ENCODE measurements at places on chromosomes 2 and 18. TPM values are rescaled to one million over a fixed set of nuclear protein-coding genes. Genes with fewer than 3 reads are reported as not detected.

HTRA2 gene
- 24.1 TPM for total RNA-seq

LAMA3 gene
- total RNA-seq, result 0.33 TPM

DNAJC5G gene
- total RNA-seq, result 0.44 TPM

CIB4 gene
- not detected for total RNA-seq

ZSWIM2 gene
- not detected for total RNA-seq

AQP4 gene
- 0.42 TPM for total RNA-seq

GRCh38 chr2:33068261-33068660, 121.5 kb downstream of the LTBP1 start:
- H3K4me1 ChIP-seq, result no peaks in the 10 kb centered on the region
- no peak overlapping the region for H3K4me3 ChIP-seq
- H3K27ac ChIP-seq, result no peak overlapping the region
- no peak for DNase-seq

DNA sequence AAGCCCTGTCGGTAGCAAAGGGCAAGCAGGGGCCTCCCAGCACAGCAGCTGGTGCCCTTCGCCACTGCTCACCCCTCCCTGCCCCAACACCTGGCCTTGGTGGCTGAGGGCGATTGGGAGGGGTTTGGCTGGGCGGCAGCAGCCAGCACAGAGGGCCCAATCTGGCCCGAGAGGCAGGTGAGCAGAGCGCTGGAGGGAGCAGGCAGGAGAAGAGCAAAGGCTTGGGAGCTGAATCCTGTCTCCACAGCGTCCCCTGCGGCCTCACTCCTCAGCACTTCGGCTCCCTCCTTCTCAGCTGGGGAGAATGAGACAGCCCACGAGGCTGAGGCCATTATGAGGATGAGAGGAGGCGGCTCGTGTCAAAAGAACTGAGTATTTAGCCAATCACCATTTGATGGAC, 74.9 kb upstream of the TAF1B start:
- no peaks in the 10 kb centered on the region for H3K27me3 ChIP-seq
- H3K27ac ChIP-seq, result no peak overlapping the region
- H3K36me3 ChIP-seq, result no peaks in the 10 kb centered on the region
- peaks cover 3% of the 10 kb centered on the region for H3K4me1 ChIP-seq
- H3K4me3 ChIP-seq, result peak overlapping the region; percentile 35
- peak; percentile 92 for DNase-seq

- peak overlapping the region; percentile 93 for H3K4me3 ChIP-seq
- no peaks in the 10 kb centered on the region for H3K36me3 ChIP-seq
- no peaks in the 10 kb centered on the region for H3K4me1 ChIP-seq
- peaks cover 24% of the 10 kb centered on the region for H3K27me3 ChIP-seq
- no peak overlapping the region for H3K27ac ChIP-seq
- no peak for DNase-seq
Measured at GRCh38 chr2:10303694-10304378, 1.1 kb downstream of the HPCAL1 start.

GRCh38 chr2:155690785-155691184, 641.7 kb downstream of the NR4A2 start:
- H3K36me3 ChIP-seq, result no peaks in the 10 kb centered on the region
- H3K4me1 ChIP-seq, result no peaks in the 10 kb centered on the region
- no peak for DNase-seq
- H3K27me3 ChIP-seq, result no peaks in the 10 kb centered on the region

DNA sequence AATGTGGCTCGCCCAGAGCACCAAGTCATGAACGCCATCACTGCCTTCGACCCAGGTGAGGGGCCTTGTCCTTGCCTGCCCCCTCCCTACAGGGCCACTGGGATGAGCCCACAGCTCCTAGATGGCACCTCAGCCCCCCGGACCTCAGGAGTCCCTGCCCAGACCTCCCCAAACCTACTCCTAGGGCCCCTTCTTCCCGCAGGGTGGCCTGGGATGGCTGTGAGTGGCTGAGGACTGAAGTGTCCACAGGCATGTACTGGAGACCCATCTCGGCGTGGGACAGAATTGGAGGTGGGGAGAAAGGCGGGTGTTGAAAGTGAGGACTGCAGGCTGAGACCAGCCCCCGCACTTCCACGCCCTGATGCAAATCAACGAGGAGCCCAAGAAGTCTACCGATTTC, 2.8 kb upstream of the TUBB6 start:
- H3K4me1 ChIP-seq, result peaks cover 4% of the 10 kb centered on the region
- DNase-seq, result no peak
- H3K4me3 ChIP-seq, result no peak overlapping the region
- peaks cover 10% of the 10 kb centered on the region for H3K36me3 ChIP-seq
- no peak overlapping the region for H3K27ac ChIP-seq

GRCh38 chr2:42969231-42970150, 177.1 kb upstream of the HAAO start:
- no peak overlapping the region for H3K27ac ChIP-seq
- H3K4me3 ChIP-seq, result no peak overlapping the region
- H3K36me3 ChIP-seq, result no peaks in the 10 kb centered on the region
- no peaks in the 10 kb centered on the region for H3K27me3 ChIP-seq
- no peak for DNase-seq

GRCh38 chr2:220521551-220521950, 894.1 kb downstream of the SLC4A3 start:
- no peak for DNase-seq
- no peaks in the 10 kb centered on the region for H3K36me3 ChIP-seq
- H3K4me1 ChIP-seq, result no peaks in the 10 kb centered on the region
- H3K27me3 ChIP-seq, result no peaks in the 10 kb centered on the region

GRCh38 chr2:27489118-27489497, 435 bp downstream of the IFT172 start:
- no peak for DNase-seq
- H3K4me1 ChIP-seq, result no peaks in the 10 kb centered on the region
- no peaks in the 10 kb centered on the region for H3K27me3 ChIP-seq
- peaks cover 16% of the 10 kb centered on the region for H3K36me3 ChIP-seq

DNA sequence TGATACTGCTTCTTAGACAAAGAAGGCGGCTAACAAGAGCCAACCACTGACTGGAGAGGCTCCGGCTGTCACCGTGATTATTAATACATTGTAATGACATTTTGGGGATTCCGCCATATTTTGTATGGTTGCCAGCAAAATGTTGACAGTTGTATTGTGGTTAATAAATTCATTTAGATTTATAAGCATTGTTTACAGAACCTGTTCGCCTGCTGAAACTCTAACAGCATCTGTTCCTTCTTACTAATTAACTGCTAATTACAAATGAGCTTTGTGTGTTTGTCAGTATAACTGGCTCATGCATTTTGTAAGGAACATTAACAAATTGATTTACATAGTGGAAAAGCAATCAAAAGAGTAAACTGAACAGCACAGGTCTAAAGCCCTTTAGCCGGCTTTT, 332.4 kb downstream of the GBX2 start:
- H3K36me3 ChIP-seq, result no peaks in the 10 kb centered on the region
- no peaks in the 10 kb centered on the region for H3K27me3 ChIP-seq
- H3K4me1 ChIP-seq, result no peaks in the 10 kb centered on the region
- DNase-seq, result no peak
- no peak overlapping the region for H3K27ac ChIP-seq

GRCh38 chr2:68292108-68292710, 27.5 kb downstream of the CNRIP1 start:
- H3K36me3 ChIP-seq, result no peaks in the 10 kb centered on the region
- H3K27ac ChIP-seq, result no peak overlapping the region
- H3K27me3 ChIP-seq, result no peaks in the 10 kb centered on the region

DNA sequence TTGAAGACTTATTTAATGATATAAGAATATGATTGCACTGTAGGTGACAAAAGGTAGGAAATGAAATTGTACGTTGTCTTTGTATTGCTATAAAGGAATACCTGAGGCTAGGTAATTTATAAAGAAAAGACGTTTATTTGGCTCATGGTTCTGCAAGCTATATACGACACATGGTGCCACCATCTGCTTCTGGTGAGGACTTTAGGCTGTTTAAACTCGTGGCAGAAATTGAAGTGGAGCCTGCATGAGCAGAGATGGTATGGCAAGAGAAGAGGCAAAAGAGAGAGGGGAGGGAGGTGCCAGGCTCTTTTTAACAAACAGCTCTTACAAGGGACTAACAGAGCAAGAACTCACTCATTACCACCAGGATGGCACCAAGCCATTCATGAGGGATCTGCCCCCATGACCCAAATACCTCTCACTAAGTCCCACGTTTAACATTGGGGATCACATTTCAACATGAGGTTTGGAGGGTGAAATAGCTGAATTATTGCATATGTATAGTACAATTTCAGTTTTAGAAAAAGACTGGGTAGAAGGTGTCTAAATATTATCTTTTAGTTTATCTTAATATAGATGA, 86.8 kb downstream of the GULP1 start:
- no peak overlapping the region for H3K27ac ChIP-seq
- peaks cover 18% of the 10 kb centered on the region for H3K36me3 ChIP-seq
- no peaks in the 10 kb centered on the region for H3K4me1 ChIP-seq
- H3K4me3 ChIP-seq, result no peak overlapping the region
- no peaks in the 10 kb centered on the region for H3K27me3 ChIP-seq
- no peak for DNase-seq

DNA sequence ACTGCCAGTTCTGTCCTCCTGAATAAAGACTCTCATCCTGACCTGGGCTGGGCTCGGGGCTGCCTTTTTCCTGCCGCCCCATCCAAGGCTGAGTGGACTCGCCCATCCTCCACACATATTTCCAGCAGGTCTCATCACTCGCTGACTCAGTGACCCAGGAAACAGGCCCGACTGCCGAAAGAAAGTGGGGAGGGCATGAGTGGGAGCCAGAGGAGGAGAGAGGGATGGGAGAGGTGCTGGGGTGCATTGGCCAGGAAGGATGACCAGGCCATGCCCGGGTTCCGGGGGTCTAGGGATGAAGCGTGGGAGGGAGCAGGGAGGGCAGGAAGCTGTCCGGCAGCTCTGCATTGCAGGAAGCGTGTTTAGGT, 66.7 kb downstream of the TWIST2 start:
- no peak overlapping the region for H3K27ac ChIP-seq
- no peaks in the 10 kb centered on the region for H3K27me3 ChIP-seq
- no peaks in the 10 kb centered on the region for H3K36me3 ChIP-seq
- no peaks in the 10 kb centered on the region for H3K4me1 ChIP-seq
- no peak for DNase-seq
- H3K4me3 ChIP-seq, result no peak overlapping the region

- no peaks in the 10 kb centered on the region for H3K27me3 ChIP-seq
Measured at GRCh38 chr2:235394278-235394828, 99.5 kb upstream of the AGAP1 start.

- no peaks in the 10 kb centered on the region for H3K4me1 ChIP-seq
- H3K4me3 ChIP-seq, result no peak overlapping the region
- no peaks in the 10 kb centered on the region for H3K36me3 ChIP-seq
- H3K27me3 ChIP-seq, result no peaks in the 10 kb centered on the region
- DNase-seq, result no peak
- no peak overlapping the region for H3K27ac ChIP-seq
Measured at GRCh38 chr2:68806511-68807109, 64.6 kb downstream of the BMP10 start.
